Adipose tissue (tissue), 3 donors: ENCODE measurements at places on chromosomes 1 and 21. TPM values are rescaled to one million over a fixed set of nuclear protein-coding genes. Genes with fewer than 3 reads are reported as not detected.

Gene USH2A
- not detected for polyA plus RNA-seq

Gene ADGRL2
- polyA plus RNA-seq, result 28.8 TPM

Gene MROH7
- 0.22 TPM for polyA plus RNA-seq

Gene OPRD1
- 0.08 TPM for polyA plus RNA-seq

Gene RYR2
- 1.1 TPM for polyA plus RNA-seq

Gene NKAIN1
- 0.15 TPM for polyA plus RNA-seq

Gene SPRR5
- polyA plus RNA-seq, result not detected

Gene PROX1
- 2.6 TPM for polyA plus RNA-seq

Gene PDE4B
- 1.3 TPM for polyA plus RNA-seq

Gene CACNA1S
- not detected for polyA plus RNA-seq
